ENCODE measurements at places on chromosomes 7 and 10.

DNA sequence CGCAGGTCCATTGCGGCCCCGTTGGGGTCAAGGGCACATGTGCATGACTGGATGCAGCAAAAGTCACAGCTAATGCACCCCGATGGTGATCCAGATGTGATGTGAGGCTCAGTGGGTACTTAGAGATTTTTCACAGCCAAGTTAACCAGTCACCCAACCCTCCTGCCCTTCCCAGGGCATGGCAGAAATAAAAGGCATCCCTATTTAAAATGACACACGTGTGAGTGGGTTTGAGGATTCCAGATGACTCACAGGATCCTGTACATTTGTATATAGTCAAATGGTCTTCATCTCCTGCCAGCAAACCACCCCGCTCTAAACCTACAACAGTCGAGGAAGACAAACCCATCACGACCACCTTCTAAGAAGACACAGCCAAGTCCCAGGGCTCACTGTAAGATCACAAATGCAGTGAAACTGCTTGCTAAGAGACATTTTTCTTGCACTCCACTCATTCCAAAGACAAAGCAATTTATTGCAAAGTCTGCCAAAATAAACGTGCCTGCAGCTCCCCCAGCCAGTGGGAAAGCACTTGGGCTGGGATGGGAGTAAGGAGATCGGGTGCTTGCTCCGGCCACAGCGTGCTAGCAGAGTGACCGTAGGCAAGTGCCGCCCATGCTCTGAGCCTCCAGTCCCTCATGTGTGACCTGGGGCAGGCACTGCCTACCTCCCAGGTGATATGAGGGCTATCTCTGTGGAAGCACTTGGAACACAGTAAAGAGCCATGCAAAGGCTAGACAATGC is 86.6 kb upstream of the MACROH2A2 start:
- peak; percentile 27 for DNase-seq

DNA sequence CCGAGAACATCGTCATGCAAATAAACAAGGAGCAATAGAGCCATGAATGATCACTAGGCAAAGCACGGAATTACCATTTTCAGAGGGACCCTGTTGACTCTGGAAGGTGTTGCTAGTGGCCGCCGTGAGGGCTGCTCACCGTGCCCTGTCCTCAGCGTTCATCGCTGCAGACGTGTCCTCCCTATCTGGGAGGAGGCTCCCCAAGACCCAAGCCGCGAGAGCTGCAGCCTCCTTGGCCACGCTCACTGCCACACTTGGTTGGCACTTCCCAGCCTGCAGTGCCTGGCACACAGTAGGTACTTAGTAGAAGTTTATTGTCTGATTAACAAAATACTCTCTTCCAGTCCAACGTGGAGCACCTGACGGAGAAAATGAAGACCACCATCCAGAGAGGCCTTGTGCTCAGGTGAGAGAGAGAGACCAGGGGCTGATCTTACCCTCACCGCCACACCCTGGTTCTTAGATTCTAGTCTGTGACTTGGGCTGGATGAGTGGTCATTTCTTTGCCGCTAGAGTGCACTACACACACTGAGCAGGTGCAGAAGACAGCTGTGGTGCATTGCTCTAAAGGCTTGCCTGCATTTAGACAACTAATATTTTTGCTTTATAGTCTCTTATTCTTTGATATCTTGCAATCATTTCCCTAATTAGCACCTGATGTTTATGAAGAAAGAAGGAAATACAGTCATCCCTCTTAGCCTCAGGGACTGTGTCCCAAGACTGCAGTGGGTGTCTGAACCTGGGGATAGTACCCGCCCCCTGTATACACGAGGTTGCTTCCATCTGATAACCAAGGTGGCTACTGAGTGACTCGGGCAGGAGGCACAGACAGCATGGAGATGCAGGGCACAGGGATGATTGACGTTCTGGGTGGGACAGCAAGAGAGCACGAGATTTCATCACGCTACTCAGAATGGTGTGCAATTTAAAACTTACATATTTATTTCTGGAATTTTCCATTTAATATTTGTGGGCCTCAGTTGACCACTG is 40.3 kb downstream of the PITRM1 start:
- no peak for DNase-seq

- peak; percentile 17 for DNase-seq
These were observed 25.6 kb downstream of the TMEM196 start for GRCh38 chr7:19747740-19748339.

DNA sequence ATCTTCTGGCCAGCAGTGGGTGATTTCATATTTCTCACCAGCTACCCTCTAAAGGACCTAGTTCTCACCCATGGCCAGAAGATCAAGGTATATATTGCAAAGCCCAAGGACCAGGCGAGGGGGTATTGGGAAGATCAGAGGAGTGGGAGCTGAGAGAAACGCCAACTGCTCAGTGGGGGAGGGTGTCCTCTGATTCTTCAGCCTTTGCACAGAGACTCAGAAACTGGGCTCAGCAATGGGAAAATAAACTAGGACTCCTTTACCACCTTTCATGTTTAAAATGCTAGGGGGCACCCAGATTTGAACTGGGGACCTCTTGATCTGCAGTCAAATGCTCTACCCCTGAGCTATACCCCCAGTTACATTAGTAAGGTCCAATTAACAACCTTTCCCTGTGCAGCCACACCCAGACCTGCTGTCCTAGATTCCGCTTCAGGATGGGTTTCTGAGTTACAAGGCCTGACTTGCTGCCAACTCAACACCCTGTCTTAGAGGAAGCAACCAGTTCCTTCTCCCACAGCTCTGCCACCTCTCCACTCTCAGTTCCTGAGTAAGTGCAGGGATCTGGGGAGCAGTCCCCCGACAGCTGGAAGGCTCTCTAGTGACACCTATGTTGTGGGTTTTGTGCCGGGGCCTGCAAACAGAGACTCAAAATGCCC is 93.5 kb downstream of the ZNF783 start:
- no peak for DNase-seq

DNA sequence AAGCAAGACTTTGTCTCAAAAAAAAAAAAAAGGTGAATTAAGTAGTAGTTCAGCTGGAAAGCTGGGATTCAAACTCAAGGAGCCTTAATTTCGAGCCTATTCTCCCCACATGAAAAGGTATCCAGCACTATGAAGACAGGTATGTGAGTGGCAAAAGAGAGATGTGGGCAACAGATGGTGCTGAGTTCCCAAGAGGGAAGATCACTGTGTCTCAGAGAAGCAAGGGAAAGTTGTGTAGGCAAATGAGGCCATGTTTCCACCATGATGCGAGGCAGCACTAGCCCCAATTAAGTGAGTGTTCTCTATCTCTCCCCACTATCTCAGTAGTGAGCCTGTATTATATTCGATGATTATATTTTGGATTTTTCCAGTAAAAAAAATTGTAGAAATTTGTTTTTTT is 19.8 kb upstream of the ST7 start:
- no peak for DNase-seq

- DNase-seq: no peak
These were observed 88.8 kb upstream of the PDE1C start for GRCh38 chr7:32158751-32159745.

GRCh38 chr7:32416846-32417245 is 73.3 kb downstream of the LSM5 start:
- DNase-seq: no peak

DNA sequence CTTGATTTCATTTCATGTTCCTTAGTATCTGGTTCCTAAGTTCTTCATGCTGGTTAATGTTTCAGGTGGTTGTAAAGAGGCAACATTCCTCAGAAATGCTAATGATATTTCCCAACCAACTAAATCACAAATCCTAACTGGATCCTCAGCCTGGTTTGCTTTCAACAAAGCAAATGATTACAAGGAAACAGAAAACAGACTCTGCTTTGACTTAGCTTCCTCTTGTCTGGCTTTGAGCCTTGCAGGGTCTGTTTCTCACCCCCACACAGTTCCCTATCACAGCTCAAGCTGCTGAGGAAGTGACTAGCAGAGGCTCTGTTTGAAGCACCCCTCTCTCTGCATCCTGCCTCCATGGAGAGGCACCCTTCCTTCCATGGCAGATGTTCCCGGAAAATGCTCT is 130.2 kb upstream of the CTTNBP2 start:
- no peak for DNase-seq

DNA sequence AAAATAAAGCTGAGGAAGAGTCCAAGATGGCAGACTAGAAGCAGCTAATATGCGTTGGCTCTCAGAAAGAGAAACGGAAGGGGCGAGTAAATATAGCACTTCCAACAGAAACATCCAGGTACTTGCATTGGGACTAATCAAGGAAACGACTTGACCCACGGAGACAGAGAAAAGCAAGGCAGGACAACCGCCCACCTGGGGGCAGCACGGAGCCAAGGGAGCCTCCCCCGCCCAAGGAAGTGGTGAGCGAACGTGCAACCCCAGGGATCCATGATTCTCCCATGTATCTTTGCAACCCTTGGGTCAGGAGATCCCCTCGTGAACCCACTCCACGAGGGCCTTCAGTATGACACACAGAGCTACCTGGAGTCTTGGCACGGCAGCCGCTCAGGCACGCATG is 45.4 kb upstream of the GRM3 start:
- DNase-seq: no peak

DNA sequence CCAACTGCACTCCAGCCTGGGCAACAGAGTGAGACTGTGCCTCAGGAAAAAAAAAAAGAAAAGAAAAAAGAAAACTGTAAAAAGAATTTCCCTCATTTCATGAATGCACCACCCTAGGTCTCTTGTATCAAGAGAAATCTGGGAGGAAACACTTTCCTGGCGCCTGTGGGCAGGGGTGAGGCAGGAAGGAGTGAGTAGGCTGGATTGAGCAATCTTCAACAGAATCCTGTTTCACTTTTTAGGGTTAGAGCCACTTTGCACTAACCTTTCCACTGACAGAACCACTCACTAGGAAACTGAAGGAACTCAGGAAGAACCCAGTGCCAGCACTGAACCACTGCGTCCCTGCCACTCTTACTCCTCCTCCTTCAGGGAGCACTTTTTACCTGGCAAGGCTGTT is 282.1 kb downstream of the CCDC3 start:
- DNase-seq: no peak

GRCh38 chr7:1590476-1590875 is 20.6 kb upstream of the PSMG3 start:
- DNase-seq: no peak

- DNase-seq: peak; percentile 38
These were observed 12.9 kb upstream of the VIM start for GRCh38 chr10:17214971-17215781.

DNA sequence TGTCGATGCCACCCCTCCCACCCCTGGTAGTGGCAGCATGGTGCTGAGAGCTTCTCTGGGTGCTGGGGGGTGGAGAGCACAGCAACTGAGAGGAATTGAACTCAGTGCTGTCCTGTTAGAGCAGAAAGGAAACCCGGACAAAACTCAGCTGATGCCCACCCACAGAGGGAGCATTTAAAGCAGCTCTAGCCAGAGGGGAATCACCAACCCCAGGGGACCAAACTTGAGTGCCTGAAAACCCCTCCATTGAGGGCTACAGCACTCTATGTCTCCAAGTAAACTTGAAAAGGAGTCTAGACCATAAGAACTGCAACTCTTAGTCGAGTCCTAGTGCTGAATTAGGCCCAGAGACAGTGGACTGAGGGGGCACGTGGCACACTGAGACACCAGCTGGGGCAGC is 16.8 kb upstream of the FOXI2 start:
- DNase-seq: no peak

DNA sequence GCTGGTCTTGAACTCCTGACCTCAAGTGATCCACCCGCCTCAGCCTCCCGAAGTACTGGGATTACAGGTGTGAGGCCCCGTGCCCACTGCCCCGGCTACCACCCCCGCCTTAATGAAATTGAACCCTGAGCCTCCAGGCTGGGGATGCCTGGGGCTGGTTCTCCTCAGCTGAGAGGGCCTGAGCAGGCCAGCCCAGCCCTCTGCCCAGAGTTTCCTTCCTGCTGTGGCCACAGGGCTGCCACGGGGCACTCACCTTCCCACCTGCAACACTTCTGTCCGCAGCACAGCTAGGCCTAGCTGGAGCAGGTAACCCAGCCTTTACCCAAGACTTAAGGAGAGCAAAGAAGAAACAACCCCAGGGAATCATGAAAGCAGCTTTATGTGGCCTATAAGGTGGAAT is 78.1 kb upstream of the ANLN start:
- no peak for DNase-seq

DNA sequence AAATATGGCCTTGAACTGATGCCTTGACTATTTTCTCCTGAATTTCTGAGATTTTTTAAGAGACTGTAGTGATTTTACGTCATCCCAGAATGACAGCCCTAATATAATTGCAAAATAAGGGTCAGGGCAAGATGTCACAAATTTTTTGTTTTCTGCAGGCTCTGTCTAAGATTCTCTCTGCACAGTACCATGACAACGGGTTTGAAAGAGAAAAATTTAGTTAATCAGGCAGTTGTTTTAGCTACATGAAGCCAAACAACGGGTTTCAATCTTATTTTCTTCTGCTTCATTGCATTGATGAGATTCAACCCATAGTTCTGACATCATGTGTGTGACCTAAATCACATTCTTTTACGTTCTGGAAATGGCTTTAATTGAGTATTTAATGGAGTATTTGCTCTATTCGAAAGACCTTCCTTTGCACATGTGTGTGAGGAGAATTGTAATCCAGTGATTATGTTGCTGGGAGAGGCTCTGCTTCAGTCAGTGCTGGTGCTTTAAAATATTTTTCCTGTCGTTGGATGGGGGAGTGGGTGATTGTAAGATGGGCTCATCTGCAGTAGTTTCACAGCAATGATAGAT is 118.0 kb upstream of the RHOBTB1 start:
- no peak for DNase-seq

DNA sequence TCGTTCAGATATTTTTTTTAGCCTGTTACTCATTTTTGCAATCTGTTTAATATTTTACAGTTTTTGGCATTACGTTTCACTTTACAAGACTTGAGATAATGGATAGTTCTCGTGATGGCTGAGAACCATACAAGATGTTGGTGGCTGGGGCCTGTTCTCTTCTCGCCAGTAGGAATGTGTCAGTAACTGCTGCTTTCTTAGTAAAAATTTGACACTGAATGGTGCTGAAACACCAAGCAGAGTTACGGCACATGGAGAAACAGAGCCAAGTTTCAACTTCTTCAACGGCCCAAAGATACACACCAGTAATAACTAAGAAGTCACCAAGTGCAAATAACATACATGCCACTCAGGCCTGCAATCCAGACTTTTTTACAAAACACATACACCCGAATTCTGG is 130.4 kb downstream of the NRP1 start:
- DNase-seq: no peak

DNA sequence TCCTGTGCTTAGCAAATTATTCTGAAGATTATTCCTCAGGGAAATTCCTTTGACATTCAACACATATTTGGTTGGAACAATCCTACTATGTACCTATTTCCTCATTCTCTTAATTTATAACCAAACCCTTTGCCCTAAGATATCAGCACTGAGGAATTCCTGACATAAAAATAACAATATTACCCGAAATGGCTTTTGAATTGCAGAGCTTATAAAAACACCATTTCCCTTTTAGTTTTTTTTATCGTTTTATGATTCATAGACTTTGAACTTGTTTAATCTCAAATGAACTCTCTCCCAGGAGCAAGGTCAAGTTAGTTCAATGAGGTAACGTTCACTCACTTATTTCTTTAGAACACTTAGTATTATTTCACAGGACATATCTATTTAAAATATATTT is 7.7 kb upstream of the ABCB1 start:
- no peak for DNase-seq
